ENCODE measurements at places on chromosomes 12 and 14.

DNA sequence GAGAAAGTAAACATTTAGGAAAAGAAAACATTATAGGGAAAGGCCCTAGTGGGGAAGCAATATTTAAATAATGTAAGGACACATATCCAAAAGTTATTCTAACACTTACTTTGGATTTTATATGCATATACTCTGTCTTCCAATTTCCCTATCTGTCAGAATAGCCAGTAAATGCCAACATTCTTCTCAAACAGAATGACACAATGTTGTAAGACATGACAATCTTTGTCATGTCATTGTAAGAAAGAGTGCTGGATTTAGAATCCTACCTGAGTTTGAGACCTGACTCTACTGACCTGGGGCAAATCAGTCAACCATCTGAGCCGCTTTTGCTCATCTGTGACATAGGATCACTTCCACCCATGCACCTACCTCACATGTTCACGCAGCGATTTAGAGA lies 198.3 kb downstream of the PHLDA1 start:
- DNase-seq, result no peak

- DNase-seq, result no peak
Observed at GRCh38 chr14:74018174-74018585, 908 bp downstream of the ENTPD5 start.

- no peak for DNase-seq
Observed at GRCh38 chr14:55190906-55191202, 531 bp downstream of the DLGAP5 start.

DNA sequence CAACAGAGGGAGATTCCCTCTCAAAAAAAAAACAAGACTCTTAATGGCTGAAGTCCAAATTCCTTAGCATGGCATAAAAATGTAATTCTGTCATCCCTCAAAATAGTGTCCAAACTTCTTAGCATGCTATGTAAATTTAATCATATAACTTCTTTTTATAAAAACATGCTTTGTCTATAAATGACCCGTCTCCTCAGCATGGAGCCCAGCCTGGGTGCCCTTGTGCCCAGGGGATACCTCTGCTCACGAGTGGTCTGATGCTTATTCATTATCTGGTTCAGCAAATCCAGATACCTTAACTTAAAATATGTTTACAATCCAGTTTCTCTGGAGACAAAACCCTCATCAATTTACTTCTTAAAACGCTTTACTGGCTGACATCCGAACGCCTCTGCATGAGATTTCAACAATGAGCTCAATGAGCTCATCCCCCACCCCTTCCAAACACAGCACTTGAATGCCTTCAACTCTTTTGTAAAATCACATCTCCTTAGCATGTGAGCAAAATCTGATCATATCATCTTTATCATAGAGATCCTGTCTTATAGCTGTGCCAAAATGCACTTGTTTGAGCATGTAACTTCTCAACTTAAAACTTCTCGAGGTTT lies 15.7 kb downstream of the RTL1 start:
- no peak for DNase-seq

GRCh38 chr12:43208627-43209026 lies 343.4 kb downstream of the ADAMTS20 start:
- DNase-seq, result no peak

GRCh38 chr14:102212845-102213244 lies 73.1 kb downstream of the WDR20 start:
- DNase-seq, result no peak

- no peak for DNase-seq
Observed at GRCh38 chr12:112175361-112176155, 50.2 kb downstream of the TRAFD1 start.

- no peak for DNase-seq
Observed at GRCh38 chr14:48452437-48452995, 777.1 kb upstream of the MDGA2 start.

DNA sequence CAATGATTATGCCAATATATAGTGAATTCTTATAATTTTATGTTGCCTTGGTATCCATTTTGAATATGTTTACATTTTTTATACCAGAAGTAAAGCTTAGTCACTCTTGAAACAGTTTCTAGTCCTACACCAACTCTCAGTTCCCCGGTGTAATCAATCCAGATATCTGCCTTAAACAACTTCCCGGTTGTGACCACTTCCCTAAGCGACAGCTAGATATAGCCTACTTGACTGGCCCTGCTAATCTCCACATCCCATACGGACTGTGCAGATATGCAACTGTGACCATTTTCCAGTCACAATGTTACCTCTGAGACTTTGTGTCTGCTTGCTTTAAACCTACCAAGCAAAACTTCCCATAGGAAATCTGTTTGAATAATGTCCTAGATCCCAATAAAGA lies 1551.5 kb upstream of the SEL1L start:
- DNase-seq, result no peak

DNA sequence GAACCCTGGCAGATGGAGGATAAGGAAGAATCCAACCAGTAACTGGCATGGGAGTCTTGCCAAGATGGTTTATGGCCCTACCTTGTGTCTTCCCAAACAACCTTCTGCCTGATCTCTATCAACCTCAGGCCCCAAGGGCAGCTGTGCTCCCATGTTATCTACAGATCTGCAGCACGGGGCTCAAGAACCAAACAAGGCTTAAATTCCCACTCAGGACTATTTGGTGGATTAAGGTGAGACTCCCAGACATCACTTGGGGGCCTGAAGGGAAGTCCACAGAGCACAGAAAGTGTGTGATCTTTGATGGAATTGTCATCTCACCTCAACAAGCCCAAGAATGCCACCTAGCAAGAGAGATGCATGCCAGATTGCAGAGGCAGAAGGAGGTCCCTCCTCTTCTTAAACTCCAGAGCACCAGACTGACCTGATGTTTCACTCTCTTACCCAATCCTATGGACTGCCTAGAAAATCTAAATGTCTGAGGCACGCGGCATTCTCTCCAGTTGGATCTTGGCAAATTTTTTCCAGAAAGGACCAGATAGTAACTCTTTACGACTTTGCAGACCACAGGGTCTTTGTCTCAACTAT lies 759.5 kb upstream of the TBX3 start:
- no peak for DNase-seq

DNA sequence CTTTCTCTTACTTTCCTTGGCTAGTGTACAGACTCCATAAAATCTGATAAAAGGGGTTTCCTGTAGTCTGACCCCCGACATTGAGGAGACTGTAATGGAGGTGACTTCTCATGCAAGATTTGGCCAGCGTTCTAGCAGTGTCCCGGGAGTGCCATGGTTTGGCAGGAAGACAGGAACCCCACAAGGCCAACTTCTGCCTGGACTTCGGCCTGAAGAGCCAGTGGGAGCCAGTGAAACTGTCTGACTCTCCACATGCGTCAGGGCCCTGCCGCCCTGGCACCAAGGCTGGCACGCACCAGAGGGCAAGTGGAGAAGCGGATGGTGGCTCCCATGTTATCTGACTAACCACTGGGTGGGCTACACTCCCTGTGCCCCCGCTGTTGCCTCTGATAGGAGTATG lies 70.5 kb downstream of the TMEM260 start:
- DNase-seq, result no peak

- DNase-seq, result no peak
Observed at GRCh38 chr12:102067574-102068258, 5.9 kb upstream of the WASHC3 start.

All from NCI-H187 treated with DMSO at 0.1 percent for 48 hours (cell line).